ENCODE measurements at places on chromosomes 6 and 20.
A peak's percentile ranks its signal among the peaks of the same experiment; 100 is the strongest.

GRCh38 chr6:14516956-14517355 lies 399.4 kb downstream of the CD83 start:
- DNase-seq: no peak

DNA sequence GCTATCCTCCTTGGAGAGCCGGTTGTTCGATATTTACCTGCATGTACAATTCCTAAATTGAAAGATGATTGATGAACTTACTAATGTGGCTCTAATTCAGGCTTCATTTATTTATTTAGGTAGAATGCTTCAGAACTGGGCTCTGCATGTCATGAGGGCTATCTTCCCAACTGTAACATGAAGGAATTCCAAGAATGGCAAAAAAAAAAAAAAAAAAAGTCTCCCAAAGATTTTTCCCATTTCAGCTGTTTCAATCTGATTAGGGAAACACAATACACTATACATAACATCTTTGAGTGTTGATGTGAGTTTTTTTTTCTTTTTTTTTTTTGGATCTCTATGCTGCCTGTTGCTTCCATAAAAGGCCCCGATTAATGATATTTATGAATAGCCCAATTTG lies 120.1 kb upstream of the SHLD1 start:
- no peak for DNase-seq

DNA sequence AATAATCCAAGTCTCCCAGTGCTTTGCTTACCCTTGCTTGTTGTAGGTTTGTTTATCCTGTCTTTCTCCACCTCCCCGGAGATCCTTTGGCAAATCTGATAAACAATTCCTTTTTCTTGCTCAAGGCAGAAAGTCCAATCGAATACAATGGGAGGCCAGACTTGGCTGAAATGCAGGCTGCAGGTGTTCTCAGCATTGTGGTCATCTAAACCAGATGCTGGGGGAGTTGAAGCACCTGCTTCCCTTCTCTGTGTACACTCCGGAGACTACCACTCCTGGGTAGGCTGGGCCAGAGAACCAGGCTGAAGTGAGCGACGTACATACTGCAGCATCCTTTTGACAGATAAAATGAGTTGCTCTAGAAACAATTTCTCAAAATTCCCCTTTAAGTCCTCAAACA lies 82.6 kb upstream of the PREP start:
- no peak for DNase-seq

DNA sequence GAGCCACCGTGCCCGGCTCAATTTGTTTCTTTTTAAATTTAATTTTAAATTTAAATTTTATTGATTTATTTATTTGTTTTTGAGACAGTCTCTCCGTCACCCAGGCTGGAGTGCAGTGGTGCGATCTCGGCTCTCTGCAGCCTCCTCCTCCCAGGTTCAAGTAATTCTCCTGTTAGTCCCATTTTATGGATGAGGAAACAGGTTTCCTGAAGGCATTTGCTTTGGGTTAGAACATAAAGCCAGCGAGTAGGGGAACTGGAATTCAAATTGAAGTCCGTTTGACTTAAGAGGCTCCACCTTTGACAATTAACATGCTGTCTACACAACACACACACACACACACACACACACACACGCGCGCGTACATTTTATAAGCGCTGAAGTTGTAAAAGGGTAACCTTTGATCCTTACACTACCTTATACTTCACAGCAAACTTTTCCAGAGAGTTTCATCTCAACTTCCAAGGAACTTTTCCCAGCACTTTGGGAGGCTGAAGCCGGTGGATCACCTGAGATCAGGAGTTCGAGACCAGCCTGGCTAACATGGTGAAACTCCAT lies 232.0 kb downstream of the BCAS1 start:
- DNase-seq: no peak

DNA sequence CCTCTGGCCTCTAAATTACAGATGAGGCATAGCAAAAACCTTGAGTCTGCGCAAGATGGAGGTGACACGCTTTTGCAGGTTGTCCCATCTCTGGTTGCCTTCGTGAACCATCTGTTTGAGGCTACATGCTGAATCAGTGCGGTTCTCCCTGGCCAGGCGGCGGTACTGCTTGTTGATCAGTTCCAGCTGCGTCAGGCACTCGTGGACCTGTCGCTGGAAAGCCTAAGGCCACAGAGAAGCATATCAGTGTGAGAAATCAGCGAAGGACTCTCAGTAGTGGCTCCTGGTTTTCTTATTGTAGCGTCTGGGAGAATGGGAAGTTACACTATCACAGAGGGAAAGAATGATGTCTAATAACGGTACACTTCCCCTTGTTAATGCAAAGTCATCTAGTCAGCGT lies 344.4 kb downstream of the ESR1 start:
- DNase-seq: no peak

- no peak for DNase-seq
These were observed 209.1 kb downstream of the ERMARD start for GRCh38 chr6:169960521-169960885.

- DNase-seq: no peak
These were observed 175.5 kb upstream of the GJE1 start for GRCh38 chr6:141957271-141957670.

DNA sequence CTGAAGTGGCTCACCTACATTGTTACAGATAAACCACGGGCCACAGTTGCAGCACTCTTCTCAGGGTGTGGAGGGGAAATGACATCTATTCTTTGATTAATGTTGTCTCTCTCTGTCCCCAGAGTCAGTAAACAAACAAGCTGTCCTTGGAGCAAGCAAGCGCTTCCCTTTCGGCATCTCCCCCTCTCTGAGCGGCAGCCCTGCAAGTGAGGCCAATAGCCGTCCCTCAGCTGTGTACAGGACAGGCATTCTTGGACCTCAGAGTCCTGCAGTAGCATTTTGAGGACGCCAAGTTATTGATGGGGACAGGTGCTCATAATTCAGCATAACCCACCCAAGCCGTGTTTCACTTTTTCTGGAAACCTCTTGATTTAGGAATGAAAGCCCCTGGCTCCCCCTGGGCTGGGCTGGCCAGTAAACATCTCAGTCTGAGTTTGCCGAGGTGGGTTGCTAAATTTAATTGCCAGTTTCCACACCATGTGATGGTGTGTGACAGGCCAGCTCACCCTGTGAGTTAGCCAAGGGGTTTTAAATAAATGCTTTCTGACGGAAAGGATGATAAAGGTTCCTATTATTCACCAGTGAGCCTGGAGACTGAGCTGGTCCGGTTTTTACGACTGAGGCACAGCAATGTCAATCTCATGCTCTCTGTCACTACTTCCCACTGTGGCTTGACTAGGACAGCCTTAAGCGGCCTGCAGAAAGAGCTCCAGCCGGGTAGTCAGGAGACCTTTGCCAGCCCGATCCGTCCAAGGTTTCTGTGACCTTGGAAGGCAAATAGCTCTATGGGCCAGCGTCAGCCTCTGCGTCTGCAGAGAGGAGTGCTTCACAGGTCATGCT lies 214.8 kb upstream of the RREB1 start:
- DNase-seq: no peak

GRCh38 chr20:56735084-56735642 lies 106.1 kb downstream of the TFAP2C start:
- DNase-seq: no peak

DNA sequence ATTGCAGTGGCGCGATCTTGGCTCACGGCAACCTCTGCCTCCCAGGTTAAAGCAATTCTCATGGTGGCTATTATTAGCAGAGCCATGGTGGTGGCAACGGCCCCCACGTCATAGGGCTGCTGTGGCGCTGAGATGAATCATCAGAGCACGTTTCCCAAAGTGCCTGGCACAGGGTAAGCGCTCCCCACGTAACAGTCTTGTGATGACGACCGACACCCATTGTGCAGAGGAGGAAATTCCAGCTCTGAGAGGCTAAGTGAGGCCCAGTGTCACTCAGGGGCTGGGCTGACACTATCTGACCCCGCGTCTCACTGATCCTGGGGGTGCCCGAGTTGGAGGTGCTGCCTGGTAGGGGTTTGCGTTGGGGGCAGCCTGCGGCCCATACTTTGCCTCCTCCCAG lies 16.2 kb downstream of the SUN5 start:
- no peak for DNase-seq

DNA sequence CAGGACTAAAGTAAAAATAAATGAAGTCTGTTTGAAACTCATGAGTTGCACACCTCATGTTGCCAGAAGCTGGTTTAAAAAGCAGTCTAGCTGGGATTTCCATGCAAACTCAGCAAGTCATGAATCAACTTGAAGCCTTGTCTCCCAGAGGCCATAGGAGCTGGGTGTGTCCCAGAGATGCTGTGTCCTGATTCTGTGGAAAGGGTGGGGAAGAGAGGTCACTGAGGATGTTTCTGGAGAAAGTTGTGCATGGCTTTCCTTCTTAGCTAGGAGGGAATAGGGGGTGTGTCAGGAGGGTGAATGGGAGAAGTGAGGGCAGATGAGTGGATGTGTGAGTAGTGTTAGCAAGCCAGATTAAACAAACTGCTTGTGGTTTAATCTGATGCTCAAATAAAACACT lies 111.3 kb downstream of the ADAT2 start:
- DNase-seq: no peak

DNA sequence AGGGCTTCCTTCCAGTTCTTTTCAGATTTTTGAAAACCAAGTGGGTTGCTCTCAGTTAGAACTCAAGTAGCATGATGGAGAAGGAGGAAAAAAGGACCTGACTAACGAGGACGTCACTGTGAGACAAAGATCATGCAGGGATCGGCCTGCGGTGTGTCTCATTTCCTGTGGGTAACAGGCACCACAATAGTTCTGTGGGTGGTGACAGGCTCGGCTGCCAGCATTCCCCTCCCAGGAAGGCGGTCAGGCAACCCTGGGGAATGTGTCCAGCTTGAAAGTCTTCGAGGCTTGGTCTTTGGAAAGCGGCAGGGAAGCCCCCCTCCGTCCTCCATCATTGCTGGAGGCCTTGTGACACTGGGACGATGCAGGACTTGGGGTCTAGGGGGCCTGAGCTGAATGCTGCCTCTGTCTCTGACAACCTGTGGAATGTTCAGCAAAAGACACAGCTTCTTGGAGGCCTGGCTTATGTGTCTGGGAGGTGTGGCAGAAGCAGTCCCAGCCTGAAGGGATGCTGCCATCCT lies 121.0 kb downstream of the BCAS1 start:
- peak; percentile 42 for DNase-seq

DNA sequence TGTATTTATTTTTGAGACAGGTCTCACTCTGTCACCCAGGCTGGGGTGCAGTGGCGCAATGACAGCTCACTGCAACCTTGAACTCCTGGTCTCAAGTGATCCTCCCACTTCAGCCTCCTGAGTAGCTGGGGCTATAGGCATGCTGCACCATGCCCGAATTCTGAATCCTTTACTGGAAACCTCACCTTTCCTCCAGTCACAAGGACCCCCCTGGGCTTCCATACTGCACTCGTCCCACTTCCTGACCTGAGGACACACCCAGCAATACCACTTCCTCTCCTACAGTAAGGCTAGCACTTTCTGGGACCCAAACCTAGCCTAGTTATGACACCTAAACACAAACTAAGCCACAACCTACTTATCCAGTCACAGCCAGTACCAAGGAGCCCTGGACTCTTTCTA lies 68.2 kb downstream of the FAM217A start:
- no peak for DNase-seq

- DNase-seq: no peak
These were observed 25.4 kb downstream of the CHRNA4 start for GRCh38 chr20:63335711-63336110.

GRCh38 chr20:13865156-13865555 lies 80.3 kb downstream of the NDUFAF5 start:
- DNase-seq: no peak

GRCh38 chr6:37862430-37862829 lies 42.9 kb downstream of the ZFAND3 start:
- no peak for DNase-seq

GRCh38 chr6:3762359-3762758 lies 10.8 kb upstream of the PXDC1 start:
- DNase-seq: no peak

- no peak for DNase-seq
These were observed 20.6 kb downstream of the NHLRC1 start for GRCh38 chr6:18101873-18102272.

DNA sequence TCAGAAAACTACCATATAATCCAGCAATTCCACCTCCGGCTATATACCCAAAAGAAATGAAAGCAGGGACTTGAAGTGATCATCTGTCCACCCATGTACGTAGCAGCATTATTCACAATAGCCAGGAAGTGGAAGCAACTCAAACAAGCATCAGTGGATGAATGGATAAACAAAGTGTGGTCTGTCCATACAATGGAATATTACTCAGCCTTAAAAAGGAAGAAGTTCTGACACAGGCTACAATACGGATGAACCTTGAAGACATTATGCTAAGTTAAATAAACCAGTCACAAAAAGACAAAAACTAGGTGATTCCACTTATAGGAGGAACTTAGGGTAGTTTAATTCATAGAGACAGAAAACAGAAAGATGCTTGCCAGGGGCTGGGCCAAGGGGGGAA lies 76.5 kb downstream of the ATP9A start:
- no peak for DNase-seq

DNA sequence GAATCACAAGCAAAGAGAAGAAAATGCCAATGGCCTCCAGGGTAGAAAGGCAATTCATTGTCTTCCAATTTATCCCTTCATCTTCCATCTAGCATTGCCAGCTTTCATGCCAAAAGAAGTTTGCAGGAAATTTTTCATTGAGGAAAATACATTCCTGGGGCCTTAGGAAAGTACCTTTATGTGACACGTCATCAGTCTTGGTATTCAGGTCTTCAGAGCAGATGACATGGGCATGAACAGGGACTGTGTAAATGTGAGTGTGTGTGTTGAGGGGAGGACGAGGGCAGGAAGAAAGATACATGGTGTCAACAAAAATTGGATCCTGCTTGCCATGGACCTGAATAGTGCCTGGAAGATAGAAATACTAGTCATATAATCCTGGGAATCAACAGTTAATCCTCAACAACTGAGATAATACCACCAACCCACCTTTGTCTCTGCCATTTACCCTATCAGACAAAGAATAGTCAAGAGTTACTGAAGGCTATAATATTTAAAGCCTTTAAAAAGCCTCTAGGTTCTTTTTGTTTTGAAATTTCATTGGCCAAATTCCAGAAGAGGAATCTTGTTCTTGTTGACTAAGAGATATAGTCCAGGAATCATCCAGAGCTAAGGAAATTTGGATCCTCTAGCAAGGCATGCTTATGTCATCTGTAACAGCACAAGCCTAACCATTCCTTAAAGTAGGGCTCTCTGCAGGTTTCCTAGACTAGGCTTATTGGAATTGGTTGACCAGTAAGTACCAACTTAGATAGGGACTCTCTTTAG lies 405.8 kb upstream of the SASH1 start:
- no peak for DNase-seq

GRCh38 chr6:157608221-157609075 lies 214.6 kb upstream of the SNX9 start:
- DNase-seq: no peak

- no peak for DNase-seq
These were observed 79.0 kb downstream of the TRERF1 start for GRCh38 chr6:42372699-42373098.
